ENCODE measurements at places on chromosomes 6 and 20.

DNA sequence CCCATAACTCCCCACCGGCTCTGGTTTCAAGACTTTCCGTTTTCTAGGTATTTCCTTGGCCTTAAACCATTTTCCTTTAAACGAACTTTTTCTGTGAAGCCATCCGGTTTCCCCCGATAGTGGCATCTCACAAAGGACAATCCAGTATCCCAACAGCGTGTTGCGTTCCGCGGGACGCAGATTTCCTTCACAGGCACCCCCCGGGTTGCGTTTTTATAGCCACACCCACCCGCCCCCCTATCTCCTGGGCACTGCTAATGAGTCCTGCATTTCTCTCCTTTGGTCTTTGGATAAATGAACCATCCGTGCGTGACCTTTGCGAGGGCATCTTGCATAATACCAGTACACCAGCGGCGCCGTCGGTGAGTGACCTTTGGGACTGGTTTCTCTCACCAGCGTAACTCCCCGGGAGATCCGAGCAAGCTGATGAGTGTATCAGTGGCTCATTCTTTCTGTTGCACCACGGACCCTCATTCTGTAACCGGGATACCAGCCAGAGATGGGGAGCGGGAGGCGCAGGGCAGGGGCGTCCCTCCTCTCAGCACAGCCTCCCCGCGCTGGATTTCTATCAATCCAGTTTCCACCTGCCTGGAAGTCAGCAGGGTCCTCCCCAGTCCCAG is 586 bp upstream of the NQO2 start:
- DNase-seq: peak; percentile 42

DNA sequence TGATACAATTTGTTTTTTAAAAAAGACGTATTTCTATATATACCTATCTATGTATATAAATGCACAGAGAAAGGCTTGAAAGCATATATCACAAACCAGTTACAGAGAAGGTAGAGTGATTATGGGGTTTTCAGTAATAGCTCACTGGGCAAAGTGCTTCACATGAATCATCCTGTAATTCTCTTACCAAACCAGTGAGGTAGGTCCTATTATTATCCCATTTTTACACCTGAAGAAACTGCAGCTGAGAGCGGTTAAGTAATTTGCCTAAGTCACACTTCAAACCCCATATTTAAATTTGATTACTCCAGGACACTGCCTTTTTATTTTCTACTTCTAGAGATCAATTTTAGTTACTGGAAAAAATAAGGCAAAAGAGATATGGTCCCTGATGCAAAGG is 4.4 kb downstream of the GSS start:
- no peak for DNase-seq

- peak; percentile 65 for DNase-seq
Observed at GRCh38 chr6:31660381-31661261, at the start of gene C6orf47. TSS of gene C6orf47 (minus strand) at chr6:31660778. CDS start at chr6:31659947, 831 bp downstream.

- DNase-seq: no peak
Observed at GRCh38 chr20:62907384-62908317, 18.7 kb downstream of the DIDO1 start.

DNA sequence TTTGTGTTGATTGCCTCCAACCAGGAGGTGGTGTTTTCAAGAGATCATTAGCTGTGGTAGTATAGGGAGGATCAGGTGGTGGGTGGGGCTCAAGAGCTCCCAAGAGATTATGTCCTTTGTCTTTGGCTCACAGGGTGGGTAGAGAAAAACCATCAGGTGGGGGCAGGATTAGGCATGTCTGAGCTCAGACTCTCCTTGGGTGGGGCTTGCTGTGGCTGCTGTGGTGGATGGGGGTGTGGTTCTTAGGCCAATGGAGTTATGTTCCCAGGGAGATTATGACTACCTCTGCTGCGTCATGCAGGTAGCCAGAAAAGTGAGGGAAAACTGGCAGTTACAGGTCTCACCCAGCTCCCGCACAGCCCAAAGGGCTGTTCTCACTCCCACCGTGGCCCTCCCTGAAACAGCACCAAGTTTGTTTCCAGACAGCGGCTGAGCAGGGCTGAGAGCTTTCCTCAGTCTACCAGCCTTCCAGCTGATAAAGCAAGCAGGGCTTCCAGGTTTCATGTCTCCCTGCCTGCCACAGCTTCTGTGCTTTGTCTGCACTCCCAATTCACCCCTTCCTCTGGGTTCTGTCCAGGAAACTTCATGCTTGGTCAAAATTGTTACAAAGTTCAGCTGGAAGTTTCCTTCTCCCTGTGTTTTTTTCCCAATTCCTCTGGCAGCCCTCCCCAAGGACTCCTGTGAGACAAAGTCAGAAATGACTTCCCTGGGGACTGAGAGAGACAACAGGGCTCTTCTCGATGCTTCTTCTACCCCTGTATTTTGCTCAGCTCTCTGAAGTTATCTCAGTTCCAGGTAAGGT is 481.1 kb upstream of the MAN1A1 start:
- no peak for DNase-seq

All from stimulated activated CD4-positive, alpha-beta T cell treated with anti-CD3 and anti-CD28 coated beads, TNF-alpha, amount 100 ng/mL, for 4 hours (primary cell).